Ovary (tissue), 10 donors: ENCODE measurements at places on chromosomes 2 and 18.

- peaks cover 14% of the 10 kb centered on the region for H3K4me1 ChIP-seq
- H3K36me3 ChIP-seq = no peaks in the 10 kb centered on the region
- H3K27me3 ChIP-seq = no peaks in the 10 kb centered on the region
- DNase-seq = peak; percentile 16
Observed at GRCh38 chr18:48805826-48806535, 144.8 kb downstream of the SMAD7 start.

DNA sequence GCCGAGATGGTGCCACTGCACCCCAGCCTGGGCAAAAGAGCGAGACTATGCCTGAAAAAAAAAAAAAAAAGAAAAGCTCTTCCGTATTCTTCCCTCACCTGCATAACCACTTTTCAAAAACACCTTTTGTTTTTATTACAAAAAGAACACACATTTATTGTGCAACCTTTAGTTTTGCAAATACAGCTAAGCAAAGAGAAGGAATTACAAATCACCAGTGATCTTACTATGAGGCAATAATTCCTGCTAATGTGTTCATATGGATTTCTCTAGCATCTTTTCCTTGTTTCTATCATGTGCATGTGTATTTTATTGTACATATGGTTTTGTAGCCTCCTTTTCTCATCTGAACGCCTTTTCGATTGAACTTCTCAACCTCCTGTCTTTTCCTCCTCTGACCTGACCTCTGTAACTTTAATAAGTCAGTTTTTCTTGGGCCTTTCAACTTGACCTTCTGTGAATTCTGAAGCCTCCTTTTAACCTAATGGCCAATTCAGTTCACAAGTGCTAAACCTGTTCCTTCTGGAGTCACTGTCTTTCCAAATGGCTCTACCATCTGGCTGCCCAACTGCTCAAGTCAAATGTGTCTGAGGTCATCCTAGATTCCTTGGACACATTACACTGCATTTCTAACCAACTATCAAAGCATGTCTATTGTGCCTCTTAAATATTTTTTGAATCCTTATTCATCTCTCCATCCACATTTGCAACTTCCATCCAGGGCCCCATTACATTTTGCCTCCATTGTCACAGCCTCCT, 59.1 kb upstream of the DAPL1 start:
- H3K4me1 ChIP-seq = peaks cover 2% of the 10 kb centered on the region
- no peaks in the 10 kb centered on the region for H3K36me3 ChIP-seq
- H3K27me3 ChIP-seq = no peaks in the 10 kb centered on the region
- no peak overlapping the region for H3K4me3 ChIP-seq

GRCh38 chr2:10753156-10753555, 31.7 kb downstream of the ATP6V1C2 start:
- H3K27ac ChIP-seq = no peak overlapping the region
- DNase-seq = no peak
- H3K36me3 ChIP-seq = no peaks in the 10 kb centered on the region
- no peak overlapping the region for H3K4me3 ChIP-seq
- H3K27me3 ChIP-seq = no peaks in the 10 kb centered on the region

GRCh38 chr18:5982332-5982731, 87.0 kb upstream of the TMEM200C start:
- no peaks in the 10 kb centered on the region for H3K36me3 ChIP-seq
- H3K4me3 ChIP-seq = no peak overlapping the region
- H3K4me1 ChIP-seq = no peaks in the 10 kb centered on the region
- H3K27ac ChIP-seq = no peak overlapping the region
- no peak for DNase-seq
- H3K27me3 ChIP-seq = no peaks in the 10 kb centered on the region

DNA sequence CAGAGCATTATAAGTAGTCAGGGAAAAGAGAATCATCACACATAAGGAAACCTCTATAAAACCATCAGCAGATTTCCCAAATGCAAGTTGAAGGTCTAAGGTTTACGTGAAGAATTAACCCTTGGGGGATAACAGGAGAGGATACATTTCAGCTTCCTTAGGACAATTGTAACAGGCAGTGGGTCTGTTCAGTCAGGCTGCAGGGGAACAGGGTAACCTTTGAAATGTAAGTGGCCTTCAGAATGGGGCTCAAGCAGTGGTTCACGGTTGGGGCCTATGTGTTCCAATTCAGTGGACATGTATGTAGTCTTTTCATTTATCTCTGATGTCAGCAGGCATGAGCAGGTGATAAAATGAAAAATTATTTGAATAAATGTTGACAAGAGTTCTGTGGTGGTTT, 139.3 kb downstream of the EML6 start:
- H3K27me3 ChIP-seq = no peaks in the 10 kb centered on the region
- H3K4me3 ChIP-seq = no peak overlapping the region
- no peaks in the 10 kb centered on the region for H3K4me1 ChIP-seq
- no peak overlapping the region for H3K27ac ChIP-seq
- H3K36me3 ChIP-seq = no peaks in the 10 kb centered on the region

DNA sequence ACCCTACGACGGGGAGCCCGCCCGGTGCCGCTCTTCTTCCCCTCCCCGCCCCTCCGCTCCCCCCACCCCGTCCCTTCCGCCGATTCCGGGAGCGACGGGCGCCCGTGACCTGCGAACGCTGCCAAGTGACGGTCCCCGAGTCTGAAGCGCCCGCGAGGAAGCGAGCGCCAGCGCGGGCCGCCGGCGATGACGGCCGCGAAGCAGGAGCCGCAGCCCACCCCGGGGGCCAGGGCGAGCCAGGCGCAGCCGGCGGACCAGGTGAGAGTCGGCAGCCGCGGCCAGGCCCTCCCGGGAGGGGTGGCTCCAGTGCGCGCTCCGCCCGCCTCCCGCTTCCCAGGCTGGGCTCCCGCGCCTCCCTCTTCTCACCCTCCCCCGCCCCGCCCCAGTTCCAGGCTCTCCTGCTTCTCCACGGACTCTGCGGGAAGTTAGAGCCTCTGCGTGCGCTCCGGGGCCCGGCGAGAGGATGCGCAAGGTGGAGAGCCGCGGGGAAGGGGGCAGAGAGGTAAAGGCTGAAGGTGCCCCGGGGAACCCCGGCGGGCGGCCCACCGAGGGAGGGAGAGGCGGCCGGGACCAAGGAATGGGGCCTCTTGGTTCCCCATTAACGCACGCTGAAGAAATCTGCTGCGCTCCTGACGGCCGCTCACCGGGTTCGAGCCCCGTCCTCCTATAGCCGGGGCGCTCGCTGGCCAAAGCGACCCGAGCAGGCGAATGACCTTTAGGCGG, 719.5 kb downstream of the DPP10 start:
- no peak overlapping the region for H3K27ac ChIP-seq
- no peaks in the 10 kb centered on the region for H3K27me3 ChIP-seq
- H3K36me3 ChIP-seq = no peaks in the 10 kb centered on the region
- H3K4me3 ChIP-seq = peak overlapping the region; percentile 13
- H3K4me1 ChIP-seq = no peaks in the 10 kb centered on the region

- H3K4me1 ChIP-seq = peaks cover 15% of the 10 kb centered on the region
- no peaks in the 10 kb centered on the region for H3K36me3 ChIP-seq
- no peak overlapping the region for H3K27ac ChIP-seq
- H3K4me3 ChIP-seq = no peak overlapping the region
- H3K27me3 ChIP-seq = no peaks in the 10 kb centered on the region
Observed at GRCh38 chr2:28163028-28163427, 229.6 kb upstream of the FOSL2 start.

DNA sequence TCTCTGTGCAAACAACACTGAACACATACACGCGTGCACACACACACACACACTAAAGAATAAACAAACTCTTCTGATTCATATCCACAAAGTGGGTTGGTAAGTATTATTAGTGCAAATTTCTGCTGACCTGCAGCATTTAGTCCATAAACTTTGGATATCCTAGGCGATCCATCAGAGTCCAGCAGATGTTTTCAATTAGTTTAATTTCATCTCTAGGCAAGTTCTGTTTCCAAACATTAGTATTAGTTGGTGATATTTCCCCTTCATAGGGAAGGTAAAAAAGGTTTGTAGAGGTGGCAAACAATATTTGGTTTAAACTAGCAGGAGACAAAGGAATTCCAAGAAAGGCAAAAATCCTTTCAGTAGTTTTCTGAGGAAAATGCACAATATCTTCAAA, 5.7 kb downstream of the DSEL start:
- no peak overlapping the region for H3K4me3 ChIP-seq
- no peaks in the 10 kb centered on the region for H3K4me1 ChIP-seq
- H3K27me3 ChIP-seq = no peaks in the 10 kb centered on the region
- no peaks in the 10 kb centered on the region for H3K36me3 ChIP-seq
- no peak for DNase-seq

DNA sequence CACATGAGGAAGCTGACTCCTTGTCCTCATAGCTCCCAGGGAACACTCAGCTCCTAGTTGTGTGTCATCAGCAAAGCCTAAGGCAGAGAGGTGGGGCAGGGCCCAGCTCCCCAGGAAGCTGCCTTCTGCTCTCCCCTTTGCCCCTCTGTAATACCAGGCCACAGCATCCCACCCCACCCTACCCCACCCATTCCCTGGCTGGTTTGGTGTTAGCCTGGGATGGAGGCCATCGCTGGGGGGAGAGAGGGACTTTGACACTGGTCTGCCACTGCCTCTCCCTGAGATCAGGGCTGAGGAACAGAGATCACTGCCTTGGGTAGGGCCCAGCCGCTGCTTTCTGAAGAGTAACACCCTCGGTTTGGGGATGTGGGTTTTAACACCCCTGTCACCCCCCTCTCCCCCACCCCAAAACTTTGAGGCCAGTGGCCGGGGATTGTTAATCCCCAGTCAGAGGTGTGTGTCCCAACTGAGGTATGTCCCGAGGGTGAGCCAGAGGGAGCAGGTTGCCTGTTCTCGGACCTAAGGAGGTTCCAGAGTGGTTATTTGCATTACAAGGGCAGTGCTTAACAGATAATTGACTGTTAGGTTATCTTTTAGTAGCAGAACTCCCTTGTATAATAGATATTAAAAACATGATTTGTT, 41.4 kb downstream of the TET3 start:
- no peak overlapping the region for H3K27ac ChIP-seq
- H3K27me3 ChIP-seq = no peaks in the 10 kb centered on the region
- no peak overlapping the region for H3K4me3 ChIP-seq

DNA sequence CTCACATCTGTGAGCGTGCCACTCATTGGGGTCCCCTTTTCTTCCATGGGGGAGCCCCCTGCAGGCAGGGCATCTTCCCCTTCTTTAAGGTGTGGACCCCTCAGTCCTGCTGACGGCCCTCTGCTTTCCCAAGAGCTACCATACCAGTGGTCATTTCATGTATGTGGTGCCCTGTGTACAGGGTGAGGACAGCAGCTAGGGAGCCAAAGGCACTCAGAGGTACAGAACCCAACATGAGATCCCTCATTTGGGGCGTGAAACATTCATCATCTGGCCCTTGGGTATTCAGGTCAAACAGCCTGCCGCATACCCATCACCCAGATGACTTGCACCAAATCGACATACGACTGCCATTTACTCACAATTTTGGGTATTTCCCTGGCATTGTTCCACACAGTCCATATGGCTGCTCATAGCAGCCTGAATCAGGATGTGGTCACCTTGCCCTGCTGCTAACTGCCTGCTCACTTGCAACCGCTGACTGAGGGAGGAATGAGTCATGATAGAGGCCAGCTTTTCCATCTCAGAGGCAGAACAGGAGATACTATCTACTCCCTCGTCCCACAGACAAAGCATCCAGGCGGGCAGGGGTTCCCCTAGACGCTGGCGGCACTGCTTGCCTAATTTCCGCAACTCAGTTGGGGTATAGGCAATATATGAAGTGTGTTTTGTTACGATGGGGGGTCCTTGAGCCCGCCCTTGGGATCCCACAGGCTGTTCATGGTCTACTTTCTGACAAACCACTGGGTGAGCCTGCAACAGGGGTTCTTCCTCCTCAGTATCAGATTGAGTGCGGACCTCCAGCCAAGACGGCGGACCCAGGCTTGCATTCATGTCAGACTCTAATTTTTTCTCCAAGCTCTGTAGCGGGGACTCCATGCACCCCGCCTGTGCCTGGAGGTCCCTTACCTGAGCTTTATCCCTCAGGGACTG, 228.6 kb downstream of the SATB2 start:
- no peak overlapping the region for H3K4me3 ChIP-seq
- no peak for DNase-seq
- H3K36me3 ChIP-seq = no peaks in the 10 kb centered on the region
- no peaks in the 10 kb centered on the region for H3K27me3 ChIP-seq
- no peak overlapping the region for H3K27ac ChIP-seq
- no peaks in the 10 kb centered on the region for H3K4me1 ChIP-seq

DNA sequence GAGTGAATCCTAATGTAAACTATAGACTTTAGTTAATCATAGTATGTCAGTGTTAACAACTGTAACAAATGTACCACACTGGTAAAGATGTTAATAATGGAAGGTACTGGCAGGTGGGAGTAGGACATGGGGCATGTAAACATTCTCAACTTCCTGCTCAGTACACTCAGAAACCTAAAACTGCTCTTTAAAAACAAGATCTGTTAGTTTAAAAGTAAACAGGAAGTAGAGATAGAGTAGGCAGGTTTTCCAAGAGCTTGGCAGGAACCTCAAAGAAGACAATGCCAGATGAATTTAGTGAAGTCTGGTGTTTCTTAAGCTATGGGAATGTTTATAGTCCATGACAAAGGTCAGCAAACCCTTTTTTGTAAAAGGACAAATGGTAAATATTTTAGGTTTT, 46.6 kb downstream of the CCDC138 start:
- H3K4me3 ChIP-seq = no peak overlapping the region
- no peaks in the 10 kb centered on the region for H3K36me3 ChIP-seq
- no peaks in the 10 kb centered on the region for H3K27me3 ChIP-seq
- H3K27ac ChIP-seq = no peak overlapping the region

DNA sequence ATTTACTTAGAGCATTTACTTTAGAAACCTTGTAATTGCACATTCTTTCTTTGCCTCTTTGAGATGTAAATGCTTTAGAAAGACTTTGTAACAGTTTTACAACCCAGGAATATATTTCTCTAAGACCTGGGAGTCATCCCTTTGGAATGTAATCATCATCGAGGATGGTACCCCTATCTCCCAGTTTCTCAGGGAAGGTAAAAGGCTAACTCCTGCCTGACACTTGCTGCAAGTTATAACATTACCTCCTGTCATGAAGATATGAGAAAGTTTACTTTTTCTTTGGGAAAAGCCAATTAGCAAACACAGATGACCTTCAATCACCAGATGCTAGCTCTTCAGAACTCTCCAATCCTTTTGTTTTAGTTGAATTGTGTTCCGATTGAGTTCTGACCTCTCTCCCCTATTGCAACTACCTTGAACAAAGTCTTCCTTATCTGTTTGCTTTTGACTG, 420.3 kb upstream of the FSIP2 start:
- H3K27me3 ChIP-seq = no peaks in the 10 kb centered on the region
- no peak overlapping the region for H3K4me3 ChIP-seq
- DNase-seq = no peak
- H3K4me1 ChIP-seq = no peaks in the 10 kb centered on the region
- H3K36me3 ChIP-seq = no peaks in the 10 kb centered on the region
- H3K27ac ChIP-seq = no peak overlapping the region

- H3K27ac ChIP-seq = no peak overlapping the region
- H3K36me3 ChIP-seq = no peaks in the 10 kb centered on the region
- H3K4me1 ChIP-seq = no peaks in the 10 kb centered on the region
- H3K4me3 ChIP-seq = no peak overlapping the region
Observed at GRCh38 chr2:199966405-199966804, 11.0 kb downstream of the MAIP1 start.

GRCh38 chr2:143698888-143699570, 569.8 kb downstream of the ARHGAP15 start:
- H3K4me3 ChIP-seq = no peak overlapping the region
- no peaks in the 10 kb centered on the region for H3K4me1 ChIP-seq
- no peak for DNase-seq
- H3K27ac ChIP-seq = no peak overlapping the region
- H3K36me3 ChIP-seq = no peaks in the 10 kb centered on the region
